Stimulated activated CD8-positive, alpha-beta memory T cell treated with anti-CD3 and anti-CD28 coated beads, Interleukin-15, amount 100 ng/mL, for 1 hour (primary cell): ENCODE measurements at places on chromosomes 3 and 15.

DNA sequence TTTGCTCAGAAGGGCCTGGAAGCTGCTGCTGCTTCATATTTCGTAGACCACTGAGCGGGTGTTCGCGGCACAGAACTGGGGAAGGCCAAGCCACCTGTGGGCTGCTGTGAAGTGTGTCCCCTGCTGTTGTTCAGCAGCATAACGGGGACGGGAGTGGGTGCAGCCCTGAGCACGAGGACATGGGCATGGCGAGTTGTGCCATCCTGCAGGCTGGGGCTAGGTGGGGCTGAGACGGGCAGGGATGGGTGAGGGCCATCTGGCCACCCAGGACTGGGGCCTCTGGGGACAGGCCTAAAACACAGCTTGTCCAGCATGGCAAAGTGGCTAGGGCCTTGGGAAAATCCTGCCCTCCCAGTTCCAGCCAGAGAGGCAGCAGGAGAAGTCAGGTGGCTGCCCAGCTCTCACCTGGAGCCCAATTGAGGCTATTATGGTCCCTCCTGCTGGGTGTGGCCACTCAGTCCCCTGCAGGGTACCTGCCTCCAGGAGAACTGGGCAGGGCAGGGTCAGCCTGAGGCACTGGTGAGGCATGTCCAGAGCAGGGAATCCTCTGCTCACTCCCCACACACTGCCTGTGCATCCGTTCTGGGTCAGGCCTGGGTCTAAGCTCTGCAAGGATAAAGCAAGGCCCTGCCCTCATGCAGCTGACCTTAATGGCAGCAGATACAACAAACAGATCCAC is 29.5 kb downstream of the CFAP100 start:
- DNase-seq: no peak

DNA sequence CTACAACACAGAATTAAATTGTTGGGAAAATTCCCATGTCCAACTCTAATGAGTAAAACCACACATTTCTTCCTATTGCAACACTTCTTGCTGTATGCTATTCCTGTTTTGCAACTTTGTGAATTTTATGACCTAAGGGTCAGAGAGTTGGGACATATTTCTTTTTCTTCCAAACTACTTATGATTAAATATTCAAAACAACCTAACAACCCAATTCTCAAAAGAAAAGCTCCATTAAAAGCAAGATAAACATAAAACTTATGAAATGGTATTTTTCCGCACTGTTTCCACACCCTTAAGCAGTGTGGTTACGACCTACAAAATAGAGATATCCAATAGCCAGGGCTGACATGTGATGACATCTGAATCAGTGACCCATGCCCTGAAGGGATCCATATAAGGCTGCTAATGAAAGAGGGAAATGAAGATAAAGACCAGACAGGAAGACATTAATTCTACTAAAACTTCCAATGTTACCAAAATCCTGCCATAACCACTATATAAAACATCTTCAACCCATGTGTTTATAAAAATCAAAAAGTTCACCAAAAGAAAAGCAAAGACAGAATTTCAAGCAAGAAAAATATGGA is 45.6 kb downstream of the DMXL2 start:
- DNase-seq: no peak

DNA sequence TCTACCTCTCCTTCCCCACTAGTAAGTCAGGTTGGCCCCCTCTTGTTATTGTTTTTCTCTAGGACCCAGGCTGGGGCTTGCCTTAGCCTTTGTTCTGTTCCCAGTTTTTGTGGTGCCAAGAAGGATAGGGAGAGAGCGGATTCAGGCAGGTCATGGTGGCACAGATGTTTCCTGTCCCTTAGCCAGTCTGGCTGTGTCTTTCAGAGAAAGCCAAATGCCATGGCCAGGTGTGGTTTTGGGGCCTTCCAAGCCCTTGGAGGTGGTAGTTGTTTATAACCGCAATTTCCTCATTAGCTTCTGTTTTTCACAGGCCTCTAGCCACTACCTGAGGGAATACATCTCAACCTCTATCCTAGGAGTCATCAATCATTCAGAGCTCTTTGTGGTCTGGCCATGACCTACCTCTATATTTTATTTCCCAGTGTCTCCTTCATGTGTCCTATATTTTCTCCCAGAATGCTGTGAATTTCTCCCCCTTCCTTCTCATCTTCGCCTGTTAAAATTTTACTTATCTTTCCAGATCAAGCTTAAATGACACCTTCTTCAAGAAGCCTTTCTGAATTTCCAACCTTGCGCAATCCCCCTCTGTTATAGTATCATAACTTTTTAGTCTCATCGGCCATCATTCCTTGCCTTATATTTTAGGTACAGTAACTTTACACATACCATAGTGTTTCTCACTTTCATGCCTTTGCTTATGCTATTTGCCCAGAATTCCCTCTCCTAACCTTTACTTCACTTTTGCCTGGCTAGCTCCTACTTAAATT is 38.2 kb downstream of the TIMP4 start:
- DNase-seq: no peak

- no peak for DNase-seq
Observed at GRCh38 chr15:77461486-77461885, 40.8 kb downstream of the HMG20A start.

DNA sequence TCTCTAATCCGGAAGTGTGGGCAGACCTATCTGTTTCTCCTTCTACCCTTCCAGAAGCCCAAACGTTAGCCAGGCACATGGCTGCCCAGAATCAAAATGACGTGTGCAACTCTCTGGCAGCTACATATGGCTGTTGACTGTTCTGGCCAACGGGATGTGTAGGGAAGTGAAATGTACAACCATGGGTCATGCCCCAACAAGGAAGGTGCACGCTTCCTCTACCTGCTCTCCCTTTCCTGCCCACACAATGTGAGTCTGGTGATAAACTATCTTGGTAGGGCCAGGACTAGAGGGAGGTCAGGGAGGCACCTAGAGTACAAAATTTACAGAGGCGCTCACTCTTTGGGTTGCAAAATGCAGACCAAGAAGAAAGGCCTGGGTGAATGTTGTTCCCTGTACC is 495.9 kb upstream of the PROK2 start:
- no peak for DNase-seq

DNA sequence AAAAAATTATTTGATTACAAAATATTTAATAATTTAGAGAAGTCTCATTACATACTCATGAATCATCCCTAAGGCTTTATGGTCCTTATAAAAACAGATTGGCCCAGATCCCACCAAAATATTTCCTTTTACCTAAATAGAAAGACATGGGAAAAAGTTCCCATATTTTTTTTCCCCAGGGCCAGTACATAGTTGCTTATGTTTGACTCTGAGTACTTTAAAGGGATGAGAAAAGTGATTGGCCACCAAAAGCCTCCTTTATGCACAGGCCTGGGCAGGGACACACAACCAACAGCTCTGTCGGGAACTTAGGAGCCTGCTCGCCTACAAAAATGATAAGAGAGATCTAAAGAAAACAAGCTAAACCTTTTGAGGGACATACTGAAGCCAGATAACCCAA is 22.3 kb downstream of the KCNAB1 start:
- no peak for DNase-seq

DNA sequence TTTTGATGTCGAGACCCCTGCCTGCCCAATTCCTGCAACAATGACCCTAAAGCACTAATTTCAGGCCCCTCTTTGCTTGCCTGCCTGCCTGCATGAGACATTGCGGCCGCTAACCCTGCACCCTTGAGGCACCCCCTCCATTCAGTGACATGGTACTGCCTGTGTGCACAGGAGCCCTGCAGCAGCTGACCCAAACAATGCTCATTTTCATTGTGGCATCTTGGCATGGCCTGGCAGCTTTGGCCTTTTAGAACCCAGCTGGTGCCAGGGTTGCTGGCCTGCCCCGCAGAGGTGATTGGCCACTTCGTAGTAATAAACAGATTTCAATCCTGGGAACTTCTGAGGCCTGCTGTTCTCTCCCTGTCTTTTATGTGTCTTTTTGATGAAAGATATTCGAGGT is 33.8 kb downstream of the SLCO3A1 start:
- DNase-seq: no peak

- no peak for DNase-seq
Observed at GRCh38 chr15:44682211-44682610, 18.7 kb upstream of the SPG11 start.

DNA sequence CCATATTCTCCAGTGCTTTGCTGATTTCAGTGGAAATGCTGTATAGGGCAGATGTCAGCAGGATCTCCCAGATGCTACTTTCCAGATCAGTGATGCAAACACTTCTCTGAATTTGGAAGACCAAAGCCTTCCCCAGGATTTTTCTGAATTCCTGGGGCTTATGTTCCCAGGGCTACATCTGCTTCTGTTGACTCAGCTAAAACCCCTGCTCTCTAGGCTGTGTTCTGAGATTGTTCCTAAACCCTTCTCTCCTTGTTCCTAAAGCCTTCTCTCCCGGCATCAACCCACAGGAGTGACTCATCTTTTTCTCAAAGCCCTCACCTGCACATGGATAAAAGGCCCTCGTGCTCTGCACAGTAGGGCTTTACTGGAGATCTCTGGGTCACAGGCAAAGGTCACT is 35.5 kb downstream of the FAH start:
- DNase-seq: no peak

- DNase-seq: no peak
Observed at GRCh38 chr15:50676799-50677483, 9.7 kb downstream of the TRPM7 start.

DNA sequence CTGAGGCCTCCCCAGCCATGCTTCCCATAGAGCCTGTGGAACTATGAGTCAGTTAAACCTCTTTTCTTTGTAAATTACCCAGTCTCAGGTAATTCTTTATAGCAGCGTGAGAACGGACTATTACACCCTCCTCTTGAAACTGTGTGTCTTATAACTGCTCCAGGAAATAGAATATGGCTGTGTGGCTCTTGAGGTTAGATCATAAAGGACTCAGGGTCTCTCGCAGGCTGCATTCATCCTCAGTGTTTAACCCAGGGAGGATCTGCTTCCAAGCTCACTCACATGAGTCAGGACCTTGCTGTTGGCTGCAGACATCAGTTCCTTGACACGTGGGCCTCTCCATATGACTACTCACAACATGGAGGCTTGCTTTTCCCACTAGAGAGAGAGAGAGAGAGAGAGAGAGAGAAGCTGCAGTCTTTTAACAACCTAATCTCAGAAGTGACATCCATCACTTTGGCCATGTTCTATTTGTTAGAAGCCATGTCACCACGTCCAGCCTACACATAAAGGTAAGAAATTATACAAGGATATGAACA is 114.3 kb upstream of the UBE2E1 start:
- no peak for DNase-seq

DNA sequence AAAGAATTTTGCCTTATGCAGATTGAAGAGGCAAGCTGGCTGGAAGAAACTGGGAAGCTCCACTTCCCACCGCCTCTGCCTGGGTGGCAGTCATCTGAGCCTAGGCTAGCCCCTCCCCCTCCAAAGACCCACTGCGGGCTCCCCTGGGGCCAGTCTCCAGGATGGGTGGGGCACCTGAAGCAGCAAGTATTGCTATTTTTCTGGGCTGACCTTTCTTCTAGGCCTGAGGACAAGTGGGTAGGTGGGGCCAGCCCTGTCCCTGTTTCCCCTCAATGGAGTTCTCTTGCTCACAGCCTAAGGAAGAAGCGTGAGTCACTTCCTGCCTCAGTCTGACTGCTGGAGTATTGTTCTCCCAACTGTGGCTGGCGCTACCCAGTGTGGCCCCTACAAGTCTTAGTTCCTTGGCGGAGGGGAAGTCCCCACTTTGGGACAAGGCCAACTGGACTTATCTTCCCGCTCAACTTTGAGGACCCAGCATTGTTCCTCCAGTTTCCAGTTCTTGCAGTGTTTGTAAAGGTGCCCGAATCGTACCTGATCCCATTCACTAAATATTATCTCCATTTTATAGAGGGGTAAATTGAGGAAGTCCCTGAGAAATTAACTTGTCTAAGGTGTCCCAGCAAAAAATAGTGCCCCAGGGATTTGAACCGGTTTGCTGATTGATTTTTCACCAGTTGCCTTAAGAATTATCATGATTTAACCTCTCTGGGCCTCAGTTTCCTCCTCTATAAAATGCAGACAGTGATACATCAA is 1.4 kb downstream of the FURIN start:
- no peak for DNase-seq

DNA sequence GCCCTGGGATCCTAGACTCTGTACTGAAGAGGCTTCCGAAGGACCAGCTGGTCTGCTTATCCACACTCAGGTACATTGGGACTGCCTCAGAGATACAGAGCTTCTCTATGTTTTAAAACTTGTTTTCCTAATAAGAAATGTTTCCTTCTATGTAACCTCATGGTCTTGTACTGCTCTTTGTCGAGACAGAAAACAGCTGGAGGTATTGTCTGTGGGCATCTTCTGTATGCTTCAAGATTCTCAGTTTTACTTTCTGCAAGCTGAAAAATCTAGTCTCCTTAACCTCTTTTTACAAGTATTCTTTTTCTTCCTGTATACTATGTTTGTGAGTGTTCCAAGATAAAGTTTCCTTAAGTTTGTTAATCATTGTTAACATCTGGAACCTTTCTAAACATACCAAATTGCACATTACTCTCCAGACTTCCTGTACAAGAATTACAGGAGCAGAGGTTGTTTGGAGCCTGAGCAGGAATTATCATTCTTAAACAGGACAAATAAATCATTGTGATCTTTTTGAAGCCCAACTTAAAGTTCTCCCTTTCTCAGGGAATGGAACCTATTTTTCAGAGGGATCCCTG is 358.3 kb upstream of the CFAP20DC start:
- DNase-seq: no peak

DNA sequence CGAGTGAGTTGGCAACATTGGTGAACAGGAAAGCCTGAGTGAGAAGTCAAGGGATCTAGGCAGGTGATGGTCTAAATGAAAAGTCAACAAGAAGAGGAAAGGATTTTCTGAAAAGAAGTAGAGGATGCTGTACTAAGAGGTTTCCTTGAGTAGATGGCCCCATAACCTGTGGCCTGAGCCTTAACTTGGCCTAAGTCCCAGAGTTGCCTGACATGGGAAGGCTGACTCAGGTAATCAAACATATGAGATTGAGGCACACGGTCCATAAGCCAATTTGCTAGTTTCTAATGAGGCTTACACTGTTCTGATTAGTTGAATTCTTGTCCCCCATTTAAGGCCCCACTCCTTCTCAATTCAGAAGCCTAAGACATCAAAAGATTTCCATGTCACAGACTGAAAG is 262.5 kb upstream of the LMCD1 start:
- DNase-seq: no peak

DNA sequence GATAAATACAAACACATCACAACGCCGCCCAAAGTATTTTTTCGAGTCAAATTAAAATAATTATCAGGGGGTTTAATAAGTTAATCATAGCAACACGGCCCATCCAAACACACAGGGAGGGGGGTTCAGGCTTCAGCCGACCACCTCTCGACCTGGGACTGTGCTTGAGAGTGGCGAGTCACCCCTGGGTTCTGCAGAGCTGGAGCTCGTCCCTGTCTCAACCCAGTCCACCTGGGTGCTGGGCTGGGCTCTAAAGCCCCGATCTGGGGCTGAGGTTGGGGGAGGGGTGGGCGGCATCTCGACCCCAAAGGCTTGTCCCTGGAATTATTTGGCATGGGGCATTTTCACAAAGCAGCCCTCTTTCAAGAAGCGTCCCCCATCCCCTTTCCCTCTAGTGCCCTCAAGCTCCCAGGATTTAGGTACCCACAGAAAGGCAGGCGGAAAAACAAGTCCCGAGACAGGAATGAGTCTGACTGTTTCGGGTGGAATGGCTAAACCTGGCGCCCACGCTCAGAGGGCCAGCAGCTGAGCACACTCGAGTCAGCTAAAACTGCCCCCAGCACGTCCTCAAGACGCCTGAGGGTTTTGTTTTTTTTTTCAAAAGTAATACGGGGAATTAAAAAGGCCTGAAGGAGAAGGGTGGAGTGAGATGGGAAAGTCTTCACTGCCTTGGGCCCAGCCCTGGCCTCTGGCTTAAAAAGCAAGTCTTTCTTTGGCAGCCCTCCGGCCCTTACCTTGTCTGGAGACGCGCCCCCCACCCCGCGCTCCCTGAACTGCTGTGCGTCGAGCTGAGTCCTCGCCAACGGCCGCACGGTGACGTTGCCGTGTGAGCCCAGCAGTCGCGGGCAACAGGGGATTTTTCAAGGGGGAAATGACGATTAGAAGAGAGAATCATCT is 32.5 kb downstream of the NR2F2 start:
- DNase-seq: no peak
